CD4-positive, alpha-beta T cell treated with Interleukin-1 beta for 1 hour (primary cell): ENCODE measurements at places on chromosomes 1 and 21.
A peak's percentile ranks its signal among the peaks of the same experiment; 100 is the strongest.

- no peak for DNase-seq
Measured at GRCh38 chr1:3868464-3869006, 11.3 kb downstream of the DFFB start.

- no peak for DNase-seq
Measured at GRCh38 chr1:20584890-20585289, 4.0 kb upstream of the CDA start.

- no peak for DNase-seq
Measured at GRCh38 chr1:53430779-53431178, 28.4 kb upstream of the DMRTB1 start.

- DNase-seq, result no peak
Measured at GRCh38 chr1:116326486-116326885, 46.6 kb upstream of the ATP1A1 start.

- no peak for DNase-seq
Measured at GRCh38 chr1:41619511-41620364, 135.3 kb upstream of the EDN2 start.

- DNase-seq, result no peak
Measured at GRCh38 chr1:63810936-63811469, 37.2 kb downstream of the ROR1 start.

GRCh38 chr21:37582590-37582989, 216.0 kb downstream of the DYRK1A start:
- DNase-seq, result peak; percentile 10

DNA sequence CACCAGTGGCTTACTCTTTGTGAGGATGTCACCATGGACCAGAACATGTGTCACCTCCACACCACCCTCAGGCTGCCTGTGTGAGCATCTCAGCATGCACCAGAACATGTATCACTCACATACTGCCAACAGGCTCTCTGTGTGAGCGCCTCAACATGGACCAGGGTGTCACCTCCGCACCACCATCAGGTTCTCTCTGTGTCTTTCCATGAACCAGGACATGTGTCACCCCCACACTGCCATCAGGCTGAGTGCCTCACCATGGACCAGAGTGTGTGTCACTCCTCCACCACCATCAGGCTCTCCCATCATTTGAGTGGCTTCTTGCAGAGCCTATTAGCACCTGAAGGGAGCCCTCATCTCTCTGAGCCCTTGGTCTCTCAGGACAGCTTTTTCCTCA, 125.2 kb downstream of the ZNF648 start:
- DNase-seq, result no peak

DNA sequence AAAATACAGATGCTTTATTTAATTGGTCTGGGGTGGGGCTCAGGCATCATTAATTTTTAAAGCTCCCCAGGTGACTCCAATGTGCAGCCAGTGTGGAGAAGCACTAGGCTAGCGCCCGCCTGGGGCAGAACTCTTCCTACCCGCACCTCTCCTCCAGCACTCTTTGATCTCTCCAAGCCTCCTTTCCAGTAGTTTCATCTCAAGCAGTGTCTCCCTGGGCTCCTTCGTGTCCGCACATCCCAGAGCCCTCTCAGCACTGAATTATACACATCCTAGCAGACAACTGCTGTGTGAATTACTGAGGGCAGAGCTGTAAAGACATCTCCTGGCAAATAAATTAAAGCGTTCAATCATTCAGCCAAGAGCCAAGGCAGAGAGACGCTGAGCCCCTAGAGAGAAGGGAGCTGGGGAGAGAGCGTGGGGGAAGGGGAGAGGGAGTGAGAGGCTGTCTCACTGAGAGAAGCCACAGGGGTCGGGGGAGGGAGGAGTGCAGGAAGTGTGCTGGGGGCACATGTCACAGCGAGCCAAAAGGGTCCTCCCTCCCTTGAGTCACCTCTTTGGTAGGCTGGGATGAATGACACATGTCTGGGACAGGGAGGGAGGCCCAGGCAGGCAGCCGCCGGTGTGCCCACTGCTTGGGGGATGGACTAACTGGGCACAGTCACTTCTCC, 21.0 kb upstream of the PARP1 start:
- DNase-seq, result no peak

- no peak for DNase-seq
Measured at GRCh38 chr1:63612971-63613370, 19.8 kb downstream of the PGM1 start.

DNA sequence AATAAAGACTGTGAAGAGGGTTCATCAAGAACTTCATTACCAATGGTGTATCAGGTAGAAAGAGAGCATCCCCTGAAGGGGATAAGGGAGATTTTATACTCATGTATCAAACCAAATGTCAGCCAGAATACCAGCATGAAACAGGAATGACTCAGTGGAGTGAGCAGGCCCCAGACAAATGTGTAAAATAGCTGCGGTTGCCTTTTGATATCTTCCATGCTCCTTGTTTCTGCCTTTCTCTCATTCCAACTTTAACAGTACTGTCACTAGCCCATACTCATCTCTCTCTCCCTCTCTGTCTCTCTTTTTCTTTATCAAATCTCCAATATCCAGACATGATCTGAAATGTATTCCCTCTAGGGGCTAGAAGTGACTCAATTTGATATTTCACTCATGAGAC, 47.8 kb downstream of the GPR88 start:
- no peak for DNase-seq

- no peak for DNase-seq
Measured at GRCh38 chr21:15552914-15553494, 176.8 kb upstream of the USP25 start.

- DNase-seq, result no peak
Measured at GRCh38 chr1:55250399-55251075, 35.4 kb upstream of the USP24 start.

GRCh38 chr1:17183388-17184160, 21.4 kb upstream of the PADI1 start:
- DNase-seq, result no peak

DNA sequence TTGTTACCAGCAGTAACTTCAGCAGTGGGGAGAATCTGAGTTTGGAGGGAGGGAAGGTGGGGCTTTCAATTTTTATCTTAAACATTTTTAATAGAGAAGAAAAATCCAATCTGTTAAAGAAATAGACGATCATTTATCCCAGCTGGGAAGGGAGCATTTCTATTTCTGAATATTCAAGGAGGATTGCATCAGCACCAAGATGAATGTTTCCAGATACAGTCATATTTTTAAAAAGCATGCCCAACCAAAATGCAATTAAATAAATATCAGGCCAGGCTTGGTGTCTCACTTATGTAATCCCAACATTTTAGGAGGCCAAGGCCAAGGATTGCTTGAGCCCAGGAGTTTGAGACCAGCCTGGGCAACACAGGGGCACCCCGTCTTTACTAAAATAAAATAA, 1.7 kb upstream of the ATP1A4 start:
- DNase-seq, result no peak

GRCh38 chr1:88333086-88333695, 350.9 kb upstream of the PKN2 start:
- DNase-seq, result no peak

DNA sequence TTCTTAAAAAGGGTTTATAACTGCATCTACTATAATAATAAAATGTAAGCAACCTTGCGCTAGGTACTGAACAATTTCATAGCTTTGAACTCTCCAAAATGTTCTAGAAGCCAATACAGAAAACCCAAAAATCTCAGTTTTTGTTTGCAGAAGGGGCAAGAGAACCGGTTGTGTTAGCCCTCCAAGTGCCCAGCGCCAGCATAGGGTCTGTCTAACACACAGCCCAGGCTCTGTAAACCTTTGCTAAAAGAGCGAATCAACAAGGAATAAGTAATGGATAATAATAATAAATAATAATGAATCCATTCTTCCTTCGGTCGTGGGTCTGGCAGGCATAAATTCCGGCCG, 333 bp upstream of the CHAF1B start:
- DNase-seq, result no peak
